ENCODE measurements at places on chromosomes 13 and 19. TPM values are rescaled to one million over a fixed set of nuclear protein-coding genes. Genes with fewer than 3 reads are reported as not detected.

- DNase-seq, result no peak
- H3K4me3 ChIP-seq, result peak overlapping the region; percentile 35
- no peaks in the 10 kb centered on the region for H3K27me3 ChIP-seq
- H3K27ac ChIP-seq, result peak overlapping the region; percentile 90
- peaks cover 58% of the 10 kb centered on the region for H3K4me1 ChIP-seq
Observed at GRCh38 chr13:45415112-45415511, 3.1 kb downstream of the SLC25A30 start.

GRCh38 chr13:47114030-47114429 is 217.2 kb upstream of the HTR2A start:
- H3K4me1 ChIP-seq, result no peaks in the 10 kb centered on the region
- H3K27ac ChIP-seq, result no peak overlapping the region
- H3K4me3 ChIP-seq, result no peak overlapping the region
- DNase-seq, result no peak
- no peaks in the 10 kb centered on the region for H3K27me3 ChIP-seq

DNA sequence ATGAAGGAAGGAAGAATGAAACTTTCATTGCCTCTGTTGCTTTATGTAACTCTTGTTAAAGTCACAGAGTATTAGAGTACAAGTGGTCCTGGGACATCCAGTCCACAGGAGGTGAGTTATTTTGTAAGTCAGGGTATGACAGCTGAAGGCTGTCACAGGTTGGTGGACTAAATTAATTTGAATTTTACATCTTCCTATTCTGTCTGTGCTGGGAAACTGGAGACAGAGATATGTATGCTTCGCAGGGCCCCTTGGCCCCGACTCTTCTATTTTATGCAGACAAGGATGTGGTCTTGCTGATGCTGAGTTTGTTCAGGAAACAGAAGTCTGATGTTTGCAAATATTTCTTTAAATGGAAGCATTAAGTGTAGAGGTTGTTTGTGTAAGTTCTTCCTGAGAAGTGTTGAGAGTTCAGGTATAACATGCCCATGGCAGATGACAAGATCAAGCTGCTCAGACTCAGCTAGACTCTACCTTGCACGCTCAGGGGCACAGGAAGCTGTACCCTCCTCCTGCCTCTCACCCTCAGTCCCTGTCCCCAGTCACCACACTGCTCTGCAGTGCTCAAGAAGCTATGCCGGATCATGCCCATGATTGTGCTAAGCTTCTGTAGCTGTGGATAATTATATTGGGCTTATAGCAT is 23.4 kb downstream of the RASL11A start:
- DNase-seq, result no peak
- H3K36me3 ChIP-seq, result no peaks in the 10 kb centered on the region
- no peak overlapping the region for H3K27ac ChIP-seq
- no peaks in the 10 kb centered on the region for H3K4me1 ChIP-seq

DNA sequence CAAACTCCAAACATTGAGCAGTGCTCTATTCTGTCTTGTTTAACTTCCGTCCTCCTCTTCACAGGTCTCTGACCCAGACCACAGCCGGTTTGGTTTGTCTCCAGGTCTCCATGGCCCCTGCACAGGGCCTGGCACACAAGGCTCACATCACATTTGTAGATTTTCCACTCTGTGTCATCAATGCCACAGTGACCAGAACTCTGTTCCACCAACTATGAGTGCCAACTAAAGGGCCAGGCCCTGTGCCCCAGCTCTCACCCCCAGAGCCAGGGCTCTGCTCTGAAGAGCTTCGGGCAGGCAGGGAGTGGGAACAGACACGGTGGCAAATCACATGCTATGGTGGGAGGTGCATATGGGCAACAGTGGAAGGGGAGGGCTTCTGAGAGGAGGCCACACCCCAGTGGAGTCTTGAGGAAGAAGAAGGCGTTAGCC is 16.0 kb downstream of the SMG9 start:
- DNase-seq, result peak; percentile 53
- H3K27me3 ChIP-seq, result no peaks in the 10 kb centered on the region

GRCh38 chr13:45662162-45662561 is 40.0 kb upstream of the CBY2 start:
- no peak overlapping the region for H3K4me3 ChIP-seq
- no peaks in the 10 kb centered on the region for H3K27me3 ChIP-seq
- no peaks in the 10 kb centered on the region for H3K36me3 ChIP-seq
- no peak for DNase-seq
- H3K27ac ChIP-seq, result no peak overlapping the region

- DNase-seq, result no peak
- H3K4me1 ChIP-seq, result no peaks in the 10 kb centered on the region
- peaks cover 50% of the 10 kb centered on the region for H3K36me3 ChIP-seq
- H3K27me3 ChIP-seq, result no peaks in the 10 kb centered on the region
- H3K27ac ChIP-seq, result no peak overlapping the region
Observed at GRCh38 chr13:112867301-112867711, 101.7 kb upstream of the MCF2L start.

DNA sequence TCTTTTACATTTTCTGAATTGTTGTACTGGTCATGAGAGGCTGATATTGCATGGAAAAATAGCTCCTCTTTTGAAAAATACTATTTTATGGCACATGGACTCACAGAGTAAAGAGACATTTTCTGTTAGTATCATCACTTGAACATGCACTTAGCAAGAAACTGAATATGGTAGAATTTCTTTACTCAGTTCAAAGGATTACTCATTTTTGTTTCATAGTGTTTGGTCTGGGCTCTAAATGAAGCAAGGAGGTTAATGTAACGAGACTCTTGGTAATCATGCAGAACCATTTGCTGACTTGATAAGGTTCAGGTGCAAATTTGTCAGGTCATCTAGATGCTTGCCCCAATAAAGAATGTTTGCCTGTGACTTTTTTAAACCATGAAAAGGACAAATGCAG is 63.2 kb downstream of the GPC6 start:
- no peaks in the 10 kb centered on the region for H3K4me1 ChIP-seq
- H3K27ac ChIP-seq, result no peak overlapping the region
- H3K4me3 ChIP-seq, result no peak overlapping the region

DNA sequence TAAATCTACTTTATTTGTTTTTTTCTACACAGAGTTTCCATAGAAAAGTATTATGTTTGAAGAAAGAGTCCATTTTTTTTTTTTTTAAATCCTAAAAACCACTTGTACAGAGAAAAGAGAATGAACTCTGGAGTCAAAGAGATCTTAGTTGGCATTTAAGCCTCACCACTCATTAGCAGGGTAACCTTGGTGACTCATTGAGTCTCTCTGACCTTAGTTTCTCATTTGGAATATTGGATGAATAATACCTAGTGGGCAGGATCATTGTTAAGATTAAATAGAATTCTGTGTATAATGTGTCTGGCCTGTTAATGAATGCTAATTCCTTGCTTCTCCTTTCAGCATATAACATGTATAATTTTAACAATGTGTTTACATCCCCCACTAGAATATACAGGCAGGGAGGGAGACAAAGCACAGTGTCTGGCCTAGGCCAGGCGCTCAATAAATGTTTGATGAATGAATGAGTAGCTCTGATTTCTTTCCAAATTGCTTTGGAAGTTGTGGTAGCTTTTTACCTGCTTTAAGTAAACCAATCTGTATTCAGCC is 48.7 kb upstream of the MYCBP2 start:
- no peak for DNase-seq
- no peaks in the 10 kb centered on the region for H3K4me1 ChIP-seq
- H3K27me3 ChIP-seq, result no peaks in the 10 kb centered on the region

DNA sequence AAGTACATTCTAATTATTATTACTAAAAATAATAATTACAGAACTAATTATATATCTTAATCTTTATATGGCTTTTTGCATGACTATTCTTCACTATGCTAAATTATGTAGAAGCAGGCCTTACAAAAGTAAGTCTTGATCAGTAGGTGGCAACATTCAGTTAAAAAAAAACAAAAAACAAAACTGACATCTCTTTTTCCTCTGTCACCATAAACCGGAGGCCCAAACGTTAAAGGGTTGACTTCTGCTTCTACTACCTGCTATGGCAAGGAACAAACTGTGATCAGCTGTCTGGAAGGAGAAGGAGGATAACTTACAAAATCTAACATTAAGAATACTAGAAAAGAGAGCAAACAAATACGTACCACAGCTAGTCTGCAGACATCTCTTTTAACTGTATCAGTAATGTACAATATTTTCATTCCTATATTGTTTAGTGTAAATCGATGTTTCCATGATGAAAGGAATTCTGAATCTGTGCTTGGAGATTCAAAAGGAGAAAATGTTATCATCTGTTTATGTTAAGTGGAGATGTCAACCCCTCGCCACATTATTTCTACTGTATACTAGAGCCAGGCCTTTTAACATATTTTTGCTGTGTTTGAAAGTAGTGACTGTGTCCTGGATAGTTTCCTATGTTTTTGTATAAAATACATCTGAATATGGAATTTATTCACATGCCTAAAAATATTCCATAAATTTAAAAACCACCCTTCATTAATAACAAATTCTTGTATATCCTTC is 1525.4 kb downstream of the SLITRK1 start:
- no peak overlapping the region for H3K4me3 ChIP-seq
- H3K27ac ChIP-seq, result no peak overlapping the region
- H3K36me3 ChIP-seq, result no peaks in the 10 kb centered on the region

DNA sequence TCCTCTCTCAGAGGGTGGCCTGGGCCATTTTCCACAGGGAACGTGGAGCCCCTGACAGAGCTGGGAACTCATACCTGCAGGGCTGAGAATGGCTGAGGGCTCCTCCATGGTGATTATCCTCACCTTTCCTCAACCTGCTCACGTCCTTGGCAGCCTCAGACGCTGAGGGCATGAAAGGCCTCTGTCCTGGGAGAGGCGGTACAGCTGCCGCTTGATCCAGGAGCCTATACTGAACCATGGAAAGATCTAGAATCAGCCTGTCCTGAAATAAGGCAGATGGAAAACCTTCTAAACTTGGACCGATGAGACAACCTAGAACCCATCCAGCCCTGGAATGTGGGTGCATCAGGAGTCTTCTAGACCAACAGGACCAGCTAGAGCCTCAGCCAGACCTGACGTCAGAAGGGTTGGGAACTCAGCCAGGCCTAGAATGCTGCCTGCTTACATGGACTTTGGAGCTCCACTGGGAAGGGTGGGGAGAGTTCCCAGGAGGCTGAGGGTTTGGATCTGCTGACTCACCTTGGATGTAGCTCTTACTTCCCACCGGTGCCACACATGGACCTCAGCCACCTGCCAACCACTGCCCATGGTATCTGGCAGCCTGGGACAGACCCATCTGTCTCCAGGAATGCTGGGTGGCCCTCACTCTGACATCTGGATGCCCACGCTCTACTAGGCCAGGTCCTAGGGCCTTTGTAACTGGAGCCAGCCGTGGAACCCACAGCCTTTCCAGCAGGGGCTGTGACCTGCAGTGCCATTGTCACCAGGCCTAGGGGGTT is 7.5 kb downstream of the KCTD15 start:
- peaks cover 67% of the 10 kb centered on the region for H3K4me1 ChIP-seq
- DNase-seq, result peak; percentile 95
- no peak overlapping the region for H3K4me3 ChIP-seq
- peak overlapping the region; percentile 74 for H3K27ac ChIP-seq

- H3K36me3 ChIP-seq, result peaks cover 98% of the 10 kb centered on the region
- H3K4me1 ChIP-seq, result no peaks in the 10 kb centered on the region
Observed at GRCh38 chr19:40671404-40671803, 19.0 kb downstream of the NUMBL start.

DNA sequence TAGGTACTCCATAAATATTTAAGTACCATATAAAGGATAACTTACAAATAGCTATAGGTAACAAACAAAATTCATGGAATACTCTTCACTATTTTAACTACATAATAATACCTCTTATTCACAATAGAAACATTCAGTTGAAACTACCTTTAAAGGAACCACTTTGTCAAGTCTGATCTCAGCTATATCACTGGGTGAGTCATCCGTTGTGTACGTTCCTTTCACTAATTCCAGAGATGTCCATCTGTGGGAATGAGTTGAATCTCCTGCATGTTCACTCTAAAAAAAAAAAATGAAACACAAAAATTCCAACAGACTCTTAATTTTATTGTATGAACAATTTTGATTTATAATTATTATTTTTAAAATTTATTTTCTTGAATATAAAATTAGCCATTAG is 149.4 kb upstream of the FBXL3 start:
- DNase-seq, result no peak
- no peaks in the 10 kb centered on the region for H3K27me3 ChIP-seq
- no peak overlapping the region for H3K27ac ChIP-seq
- no peak overlapping the region for H3K4me3 ChIP-seq
- no peaks in the 10 kb centered on the region for H3K4me1 ChIP-seq

GRCh38 chr19:2229103-2230032 is 6.8 kb downstream of the PLEKHJ1 start:
- DNase-seq, result no peak
- peak overlapping the region; percentile 10 for H3K27ac ChIP-seq
- no peaks in the 10 kb centered on the region for H3K27me3 ChIP-seq
- H3K36me3 ChIP-seq, result peaks cover 98% of the 10 kb centered on the region
- peaks cover 6% of the 10 kb centered on the region for H3K4me1 ChIP-seq

GRCh38 chr19:3140667-3141038 is 4.8 kb downstream of the GNA15 start:
- H3K36me3 ChIP-seq, result no peaks in the 10 kb centered on the region
- DNase-seq, result no peak
- peaks cover 38% of the 10 kb centered on the region for H3K4me1 ChIP-seq
- H3K27ac ChIP-seq, result no peak overlapping the region
- no peaks in the 10 kb centered on the region for H3K27me3 ChIP-seq

- DNase-seq, result no peak
- H3K36me3 ChIP-seq, result no peaks in the 10 kb centered on the region
- H3K27me3 ChIP-seq, result no peaks in the 10 kb centered on the region
- H3K27ac ChIP-seq, result no peak overlapping the region
Observed at GRCh38 chr13:50257646-50258045, 242.4 kb downstream of the KCNRG start.

DNA sequence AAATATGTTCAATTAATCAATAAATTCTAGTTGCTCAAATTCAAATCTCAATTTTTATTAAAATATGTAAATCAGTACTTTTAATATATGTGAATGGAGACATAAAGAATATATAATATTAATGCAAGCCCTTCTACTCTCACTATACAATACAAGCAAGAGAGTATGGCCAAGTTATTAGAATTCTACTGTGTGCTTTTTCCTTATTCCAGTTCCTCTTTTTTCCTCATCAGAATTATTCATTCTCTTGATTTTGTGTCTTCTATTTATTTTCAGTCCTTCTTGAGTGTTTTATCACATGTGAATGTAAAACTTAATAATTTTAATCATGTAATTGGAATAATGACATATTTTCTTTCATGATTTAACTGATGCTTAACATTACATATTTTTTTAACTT is 276.8 kb downstream of the PCDH20 start:
- H3K27me3 ChIP-seq, result no peaks in the 10 kb centered on the region
- no peaks in the 10 kb centered on the region for H3K4me1 ChIP-seq
- DNase-seq, result no peak
- H3K27ac ChIP-seq, result no peak overlapping the region
- no peak overlapping the region for H3K4me3 ChIP-seq

MISP gene
- total RNA-seq, result 27.7 TPM

ZNF667 gene
- not detected for total RNA-seq

TSSK6 gene
- total RNA-seq, result 8.1 TPM

EDNRB gene
- 72.1 TPM for total RNA-seq

GAS6 gene
- 409 TPM for total RNA-seq

FFAR2 gene
- not detected for total RNA-seq

C5AR1 gene
- 1.2 TPM for total RNA-seq

ELSPBP1 gene
- not detected for total RNA-seq

IGFL1 gene
- not detected for total RNA-seq

RBM26 gene
- 40.6 TPM for total RNA-seq

CCDC70 gene
- total RNA-seq, result not detected

ZNF208 gene
- 22.9 TPM for total RNA-seq

CD209 gene
- total RNA-seq, result 7.1 TPM

All from stomach (tissue), 19 donors.